ENCODE measurements at places on chromosomes 16 and 17.

GRCh38 chr16:27486344-27486743 lies 63.4 kb downstream of the GTF3C1 start:
- H3K36me3 ChIP-seq, result peaks cover 30% of the 10 kb centered on the region
- H3K27ac ChIP-seq, result no peak overlapping the region
- DNase-seq, result no peak
- no peaks in the 10 kb centered on the region for H3K4me1 ChIP-seq
- H3K4me3 ChIP-seq, result no peak overlapping the region

DNA sequence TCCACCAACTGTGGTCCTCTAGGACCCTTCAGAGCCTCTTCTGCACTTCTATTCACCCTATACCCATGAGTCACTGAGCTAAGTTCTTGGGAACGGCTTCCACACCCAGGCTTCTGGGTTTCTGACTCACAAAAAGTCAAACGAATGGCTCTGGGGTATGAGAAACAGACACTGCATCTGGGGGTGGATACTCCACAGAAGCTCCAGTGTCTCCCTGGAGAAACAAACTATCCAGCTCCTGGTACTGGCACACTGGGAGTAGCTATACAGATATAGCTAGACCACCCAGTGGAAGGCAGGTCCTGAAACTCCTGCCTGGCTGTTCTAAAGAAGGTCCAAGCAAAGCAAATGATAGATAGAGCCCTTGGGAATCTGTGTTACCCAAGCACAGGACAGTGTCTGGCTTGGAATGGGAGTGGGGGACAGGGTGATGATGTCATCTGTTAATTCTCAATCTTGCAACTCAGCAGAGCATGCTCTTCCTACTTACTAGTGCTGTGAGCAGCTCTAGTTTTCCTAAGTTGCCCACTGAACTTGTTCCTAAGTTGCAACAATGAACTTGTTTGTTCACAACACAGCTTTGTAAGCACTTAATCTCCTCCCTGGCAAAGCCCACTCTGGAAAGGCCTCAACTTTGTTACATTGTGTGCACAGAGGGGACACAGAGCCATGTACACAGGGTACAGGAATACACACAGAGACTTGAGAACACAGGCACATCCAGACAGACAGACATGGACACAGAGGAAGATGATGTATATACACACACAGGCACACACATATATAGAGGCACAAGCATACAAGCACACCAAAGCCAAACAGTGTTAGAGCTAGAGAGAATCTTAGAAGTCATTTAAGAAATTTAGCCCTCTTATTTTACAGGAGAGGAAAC lies 6.7 kb downstream of the MMP28 start:
- H3K4me1 ChIP-seq, result no peaks in the 10 kb centered on the region
- no peak for DNase-seq
- H3K27me3 ChIP-seq, result peaks cover 30% of the 10 kb centered on the region
- no peaks in the 10 kb centered on the region for H3K36me3 ChIP-seq

- no peak for DNase-seq
- no peak overlapping the region for H3K27ac ChIP-seq
- no peak overlapping the region for H3K4me3 ChIP-seq
- peaks cover 34% of the 10 kb centered on the region for H3K4me1 ChIP-seq
These were observed 37.2 kb downstream of the CDK5R1 start for GRCh38 chr17:32523827-32524552.

DNA sequence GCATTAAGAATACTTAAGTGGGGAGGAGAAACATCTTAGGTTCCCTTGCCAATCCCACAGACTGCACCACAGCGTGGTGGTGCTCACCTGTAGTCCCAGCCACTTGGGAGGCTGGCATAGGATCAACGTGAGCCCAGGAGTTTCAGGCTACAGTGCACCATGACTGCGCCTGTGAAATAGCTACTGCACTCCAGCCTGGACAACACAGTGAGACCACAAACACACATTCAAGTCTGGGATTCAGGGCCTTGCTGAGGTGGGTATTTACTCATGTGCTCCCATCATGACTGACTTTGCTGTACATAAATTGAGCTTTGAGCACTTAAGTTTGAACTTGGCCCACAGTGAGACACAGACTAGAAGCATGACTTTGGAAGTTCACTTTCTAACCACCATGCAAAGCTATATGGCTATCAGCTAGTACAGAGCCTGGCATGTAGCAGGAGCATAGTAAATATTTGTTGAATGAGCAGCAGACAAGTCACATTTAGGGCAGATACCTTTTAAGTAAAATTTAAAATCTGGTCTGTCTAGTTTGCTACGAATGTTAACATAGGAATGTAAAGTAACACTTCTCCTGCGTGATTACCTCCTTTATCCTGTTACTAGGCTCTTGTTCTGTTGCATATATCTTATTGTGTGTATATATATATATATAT lies 33.5 kb downstream of the CEP95 start:
- H3K27ac ChIP-seq, result no peak overlapping the region
- no peaks in the 10 kb centered on the region for H3K4me1 ChIP-seq
- H3K36me3 ChIP-seq, result peaks cover 23% of the 10 kb centered on the region
- no peak for DNase-seq
- H3K4me3 ChIP-seq, result no peak overlapping the region
- no peaks in the 10 kb centered on the region for H3K27me3 ChIP-seq

DNA sequence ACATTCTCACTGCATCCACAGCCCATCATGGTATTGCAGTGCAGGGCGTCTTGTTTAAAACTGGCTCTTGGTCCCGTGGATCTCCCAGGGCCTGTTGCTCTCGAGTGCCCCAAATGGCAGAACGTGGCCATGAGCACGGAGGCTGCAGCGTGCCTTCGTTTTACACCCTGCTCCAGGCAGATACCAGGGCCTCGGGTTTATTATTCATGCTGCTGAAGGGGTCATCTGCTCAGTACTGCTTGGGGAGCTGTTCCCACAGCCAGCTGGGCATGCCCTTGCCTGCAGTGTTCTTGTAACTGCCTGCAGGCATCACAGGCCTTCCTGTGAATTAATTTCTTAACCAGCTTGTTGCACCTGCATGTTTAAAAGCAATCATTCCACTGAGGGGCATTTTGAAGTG lies 129.7 kb upstream of the CHMP6 start:
- H3K27me3 ChIP-seq, result no peaks in the 10 kb centered on the region
- no peak overlapping the region for H3K4me3 ChIP-seq

DNA sequence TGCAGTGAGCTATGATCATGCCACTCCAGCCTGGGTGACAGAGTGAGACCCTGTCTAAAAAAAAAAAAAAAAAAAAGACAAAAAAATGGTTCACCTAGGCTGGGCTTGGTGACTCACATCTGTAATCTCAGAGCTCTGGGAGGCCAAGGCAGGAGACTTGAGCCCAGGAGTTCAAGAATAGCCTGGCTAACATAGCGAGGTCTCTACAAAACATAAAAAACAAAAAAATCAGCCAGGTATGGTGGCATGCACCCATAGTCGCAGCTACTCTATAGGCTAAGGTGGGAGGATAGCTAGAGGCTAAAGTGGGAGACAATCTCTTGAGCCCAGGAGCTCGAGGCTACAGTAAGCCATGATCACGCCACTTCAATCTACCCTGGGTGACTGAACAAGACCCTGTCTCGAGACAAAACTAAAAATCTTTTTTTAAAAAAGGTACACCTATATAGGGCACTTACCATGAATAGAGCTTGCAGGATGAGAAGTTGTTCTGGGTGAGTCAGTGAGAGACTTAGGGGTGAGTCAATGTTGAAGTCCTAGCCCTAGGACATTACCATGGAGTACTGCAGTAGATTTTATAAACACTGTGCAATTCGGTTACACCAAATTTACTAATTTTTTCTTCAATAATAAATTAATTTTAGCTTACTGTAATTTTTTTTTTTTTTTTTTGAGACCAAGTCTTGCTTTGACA lies 19.0 kb downstream of the USP32 start:
- H3K27me3 ChIP-seq, result no peaks in the 10 kb centered on the region
- peaks cover 31% of the 10 kb centered on the region for H3K4me1 ChIP-seq
- no peak overlapping the region for H3K4me3 ChIP-seq
- peak overlapping the region; percentile 89 for H3K27ac ChIP-seq

DNA sequence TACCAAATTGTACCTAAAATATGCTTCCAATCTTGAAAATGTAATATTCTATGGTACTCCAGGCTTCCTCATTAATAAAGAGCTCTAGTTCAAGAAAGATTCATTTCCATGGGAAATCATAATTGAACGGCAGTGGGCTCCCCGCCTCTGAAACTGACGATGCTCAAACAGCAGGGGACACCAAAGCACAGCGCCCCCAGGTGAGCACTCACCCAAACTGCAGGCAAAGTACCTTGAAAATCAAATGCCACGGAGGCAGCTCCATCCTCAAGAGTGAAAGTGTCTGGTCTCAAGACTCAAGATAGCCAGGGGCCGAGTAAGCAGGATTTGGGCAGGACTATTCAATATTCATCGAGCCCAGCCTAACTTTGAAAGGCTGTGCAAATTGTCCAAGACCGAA lies 217.4 kb upstream of the TNRC6C start:
- H3K27ac ChIP-seq, result no peak overlapping the region
- peak; percentile 75 for DNase-seq
- H3K4me3 ChIP-seq, result no peak overlapping the region
- no peaks in the 10 kb centered on the region for H3K36me3 ChIP-seq
